ENCODE measurements at places on chromosomes 7 and 10.

DNA sequence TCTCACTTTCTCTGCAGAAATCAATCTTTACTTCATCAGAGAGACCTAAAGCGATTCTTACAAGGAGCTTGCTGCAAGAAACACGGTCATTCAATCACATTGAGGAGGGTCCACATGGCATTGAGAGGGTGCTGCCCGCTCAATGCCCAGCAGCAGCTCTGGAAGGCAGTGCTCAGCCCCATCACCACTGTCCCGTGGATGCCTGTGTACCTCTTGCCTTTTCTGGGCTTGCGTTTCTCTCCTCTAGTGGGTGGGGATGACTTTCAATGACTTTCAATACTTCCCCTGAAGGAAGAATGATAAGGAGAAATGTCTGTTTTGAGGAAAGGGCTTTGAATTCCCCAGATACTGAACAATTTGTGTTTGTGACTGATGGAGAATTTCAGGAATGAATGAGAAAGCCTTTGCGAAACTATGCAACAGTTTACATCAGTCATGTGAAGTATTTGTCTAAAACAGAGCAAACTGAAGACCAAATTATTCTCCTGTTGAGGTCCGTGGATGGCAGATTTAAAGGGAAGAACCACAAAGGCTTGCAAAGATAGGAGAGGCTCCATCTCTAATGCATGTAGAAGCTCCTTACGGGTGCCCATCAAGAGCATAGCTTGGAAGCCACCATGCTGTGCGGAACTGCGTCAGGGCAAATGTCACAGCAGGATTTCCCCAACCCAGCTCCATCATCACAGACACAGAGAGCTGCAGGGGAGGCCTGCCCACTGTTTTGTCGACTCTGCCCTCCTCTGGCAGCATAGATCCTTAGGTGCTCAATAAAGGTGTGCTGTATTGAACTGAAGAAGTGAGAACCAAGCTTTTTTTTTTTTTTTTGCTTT lies 6.6 kb upstream of the ZNF22 start:
- no peak overlapping the region for H3K27ac ChIP-seq
- H3K4me1 ChIP-seq: peaks cover 15% of the 10 kb centered on the region
- no peaks in the 10 kb centered on the region for H3K27me3 ChIP-seq
- H3K4me3 ChIP-seq: no peak overlapping the region

GRCh38 chr7:44060948-44061644 lies 4.3 kb downstream of the PGAM2 start:
- peaks cover 29% of the 10 kb centered on the region for H3K36me3 ChIP-seq
- H3K4me1 ChIP-seq: peaks cover 30% of the 10 kb centered on the region
- DNase-seq: no peak
- H3K4me3 ChIP-seq: no peak overlapping the region
- H3K27me3 ChIP-seq: no peaks in the 10 kb centered on the region

GRCh38 chr10:79262959-79263746 lies 84.1 kb upstream of the PPIF start:
- H3K27me3 ChIP-seq: no peaks in the 10 kb centered on the region
- no peak for DNase-seq
- no peak overlapping the region for H3K4me3 ChIP-seq
- peaks cover 5% of the 10 kb centered on the region for H3K36me3 ChIP-seq
- peaks cover 29% of the 10 kb centered on the region for H3K4me1 ChIP-seq
- H3K27ac ChIP-seq: peak overlapping the region; percentile 0

- H3K4me3 ChIP-seq: no peak overlapping the region
- no peak for DNase-seq
- H3K36me3 ChIP-seq: no peaks in the 10 kb centered on the region
- no peaks in the 10 kb centered on the region for H3K4me1 ChIP-seq
These were observed 536.1 kb downstream of the LRMDA start for GRCh38 chr10:75967491-75967890.

DNA sequence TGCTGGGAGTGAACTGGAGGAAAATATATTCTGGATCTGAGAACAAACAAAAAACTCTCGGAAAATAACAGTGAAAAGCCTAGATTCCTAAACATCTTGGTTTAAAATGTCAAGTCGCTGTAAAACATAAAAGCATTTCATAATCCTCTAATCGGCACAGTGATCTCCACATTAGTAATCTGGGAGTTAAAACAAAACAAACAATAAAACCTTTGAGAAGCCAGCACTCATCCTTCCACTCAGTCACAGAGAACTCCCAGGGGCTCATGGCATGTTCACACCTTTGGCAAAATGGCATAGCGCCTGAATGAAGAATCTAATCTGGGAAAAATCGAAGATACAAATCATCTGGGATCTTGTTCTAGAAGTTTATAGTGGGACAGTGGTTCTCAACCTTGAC lies 24.1 kb upstream of the HPS1 start:
- DNase-seq: no peak
- peaks cover 20% of the 10 kb centered on the region for H3K4me1 ChIP-seq

DNA sequence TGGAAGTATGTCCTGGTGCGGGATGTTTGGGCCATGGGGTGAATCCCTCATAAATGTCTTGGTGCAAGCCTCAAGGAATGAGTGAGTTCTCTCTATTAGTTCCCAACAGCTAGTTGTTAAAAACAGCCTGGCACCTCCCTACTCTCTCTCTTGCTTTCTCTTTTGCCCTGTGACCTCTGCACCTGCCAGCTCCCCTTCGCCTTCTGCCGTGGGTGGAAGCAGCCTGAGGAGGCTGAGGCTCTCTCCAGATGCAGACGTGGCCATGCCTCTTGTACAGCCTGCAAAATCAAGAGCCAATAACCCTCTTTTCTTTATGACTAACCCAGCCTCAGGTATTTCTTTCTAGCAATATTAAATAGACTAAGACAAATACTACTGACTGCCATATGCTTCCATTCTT lies 210.3 kb downstream of the POM121L12 start:
- no peaks in the 10 kb centered on the region for H3K27me3 ChIP-seq
- DNase-seq: no peak
- H3K27ac ChIP-seq: no peak overlapping the region
- no peaks in the 10 kb centered on the region for H3K4me1 ChIP-seq

DNA sequence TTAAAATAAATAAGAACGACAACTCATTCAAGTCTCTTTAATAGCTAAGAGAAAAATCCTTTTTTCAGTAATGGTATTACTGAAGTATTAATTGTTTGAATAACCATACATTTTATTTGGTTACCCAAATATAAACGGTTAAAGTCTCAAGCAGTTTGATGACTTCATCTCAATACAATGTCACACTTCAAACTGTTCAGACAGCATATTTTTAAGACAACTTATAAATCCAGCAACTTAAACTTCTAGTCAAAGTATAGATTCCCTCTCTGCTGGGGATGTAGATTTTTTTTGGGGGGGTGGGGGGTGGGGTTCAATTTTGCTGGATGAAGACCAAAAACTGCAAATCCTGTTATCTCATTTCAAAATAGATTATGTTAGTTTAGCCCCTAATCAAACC lies 42.0 kb downstream of the GNA12 start:
- H3K27me3 ChIP-seq: no peaks in the 10 kb centered on the region
- peaks cover 48% of the 10 kb centered on the region for H3K4me1 ChIP-seq
- peaks cover 1% of the 10 kb centered on the region for H3K36me3 ChIP-seq
- H3K4me3 ChIP-seq: no peak overlapping the region
- DNase-seq: no peak
- no peak overlapping the region for H3K27ac ChIP-seq

GRCh38 chr10:72228318-72228751 lies 12.3 kb upstream of the ASCC1 start:
- H3K4me3 ChIP-seq: no peak overlapping the region
- H3K27ac ChIP-seq: no peak overlapping the region
- H3K27me3 ChIP-seq: no peaks in the 10 kb centered on the region

DNA sequence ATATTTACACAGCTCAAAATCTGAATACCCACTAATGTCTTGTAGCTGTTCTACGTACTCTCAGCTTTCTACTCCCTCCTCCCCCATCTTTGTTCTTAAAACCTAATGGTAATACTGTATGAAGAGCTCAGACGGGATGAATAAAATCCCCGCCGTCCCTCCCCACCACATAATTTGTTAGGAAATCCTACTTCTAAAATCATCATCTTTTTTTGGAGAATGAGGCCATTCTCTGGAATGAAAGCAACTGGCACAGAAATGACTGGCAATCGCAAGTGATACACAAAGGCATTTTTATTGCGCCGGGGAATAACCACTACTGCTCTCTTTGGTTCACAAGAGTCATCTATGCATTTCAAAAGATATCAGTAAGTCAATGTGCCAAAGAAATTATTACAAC lies 27.3 kb downstream of the SLC35B4 start:
- H3K27me3 ChIP-seq: no peaks in the 10 kb centered on the region
- no peak for DNase-seq
- peaks cover 7% of the 10 kb centered on the region for H3K36me3 ChIP-seq

- no peak for DNase-seq
- H3K4me3 ChIP-seq: no peak overlapping the region
- H3K27me3 ChIP-seq: no peaks in the 10 kb centered on the region
- H3K4me1 ChIP-seq: peaks cover 27% of the 10 kb centered on the region
- H3K36me3 ChIP-seq: peaks cover 7% of the 10 kb centered on the region
These were observed 113.1 kb downstream of the LRRC4 start for GRCh38 chr7:127918130-127918529.

DNA sequence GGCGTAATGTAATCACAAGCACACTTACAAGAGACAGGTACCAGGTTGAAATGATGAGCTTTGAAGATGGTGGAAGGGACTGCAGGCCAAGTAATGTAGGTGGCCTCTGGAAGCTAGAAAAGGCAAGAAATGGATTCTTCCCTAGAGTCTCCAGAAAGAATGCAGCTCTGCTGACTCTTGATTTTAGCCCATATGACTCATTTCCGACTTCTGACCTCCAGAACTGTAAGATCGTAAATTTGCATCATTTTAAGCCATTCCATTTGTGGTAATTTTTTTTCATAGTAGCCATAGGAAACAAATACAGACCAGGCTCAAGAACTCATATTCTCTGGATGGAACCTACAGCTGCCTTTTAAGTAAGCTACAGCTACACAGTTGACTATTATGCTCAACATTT lies 315.5 kb downstream of the MAGI2 start:
- no peaks in the 10 kb centered on the region for H3K4me1 ChIP-seq
- no peaks in the 10 kb centered on the region for H3K27me3 ChIP-seq
- no peaks in the 10 kb centered on the region for H3K36me3 ChIP-seq
- DNase-seq: no peak

DNA sequence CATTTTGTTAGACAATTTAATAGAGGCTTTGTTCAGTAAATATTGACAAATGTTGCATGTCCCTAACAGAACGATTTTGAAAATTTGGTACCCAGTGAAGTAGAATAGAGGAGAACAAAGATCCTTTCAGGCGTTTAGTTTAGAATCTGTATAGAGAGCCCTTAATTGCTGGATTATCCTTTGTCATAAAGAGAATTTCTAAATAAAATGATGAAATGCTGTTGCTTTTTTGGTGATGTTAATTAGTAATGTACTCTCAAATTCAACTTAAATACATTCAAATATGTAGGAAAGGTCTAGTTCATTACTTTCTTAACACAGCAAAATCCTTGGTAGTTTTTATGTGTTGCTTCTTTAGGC lies 1.2 kb downstream of the LUC7L2 start:
- H3K27ac ChIP-seq: peak overlapping the region; percentile 96
- no peak for DNase-seq
- peaks cover 45% of the 10 kb centered on the region for H3K36me3 ChIP-seq
- H3K4me3 ChIP-seq: peak overlapping the region; percentile 91

- H3K4me1 ChIP-seq: no peaks in the 10 kb centered on the region
- no peaks in the 10 kb centered on the region for H3K27me3 ChIP-seq
- no peak overlapping the region for H3K27ac ChIP-seq
- H3K4me3 ChIP-seq: no peak overlapping the region
These were observed 321.0 kb downstream of the TCERG1L start for GRCh38 chr10:130990486-130990885.

- no peak overlapping the region for H3K27ac ChIP-seq
- no peaks in the 10 kb centered on the region for H3K27me3 ChIP-seq
- H3K4me3 ChIP-seq: no peak overlapping the region
- H3K36me3 ChIP-seq: no peaks in the 10 kb centered on the region
- DNase-seq: no peak
- H3K4me1 ChIP-seq: no peaks in the 10 kb centered on the region
These were observed 260.1 kb downstream of the BMPER start for GRCh38 chr7:34165466-34165865.

- H3K36me3 ChIP-seq: no peaks in the 10 kb centered on the region
- H3K4me3 ChIP-seq: no peak overlapping the region
- no peaks in the 10 kb centered on the region for H3K4me1 ChIP-seq
- H3K27ac ChIP-seq: no peak overlapping the region
- DNase-seq: no peak
These were observed 73.2 kb upstream of the NEUROD6 start for GRCh38 chr7:31413766-31414165.

- H3K4me1 ChIP-seq: peaks cover 21% of the 10 kb centered on the region
- H3K36me3 ChIP-seq: no peaks in the 10 kb centered on the region
- peak overlapping the region; percentile 3 for H3K27ac ChIP-seq
- peaks cover 17% of the 10 kb centered on the region for H3K27me3 ChIP-seq
- no peak overlapping the region for H3K4me3 ChIP-seq
These were observed 104.2 kb downstream of the KIF20B start for GRCh38 chr10:89805599-89806013.

DNA sequence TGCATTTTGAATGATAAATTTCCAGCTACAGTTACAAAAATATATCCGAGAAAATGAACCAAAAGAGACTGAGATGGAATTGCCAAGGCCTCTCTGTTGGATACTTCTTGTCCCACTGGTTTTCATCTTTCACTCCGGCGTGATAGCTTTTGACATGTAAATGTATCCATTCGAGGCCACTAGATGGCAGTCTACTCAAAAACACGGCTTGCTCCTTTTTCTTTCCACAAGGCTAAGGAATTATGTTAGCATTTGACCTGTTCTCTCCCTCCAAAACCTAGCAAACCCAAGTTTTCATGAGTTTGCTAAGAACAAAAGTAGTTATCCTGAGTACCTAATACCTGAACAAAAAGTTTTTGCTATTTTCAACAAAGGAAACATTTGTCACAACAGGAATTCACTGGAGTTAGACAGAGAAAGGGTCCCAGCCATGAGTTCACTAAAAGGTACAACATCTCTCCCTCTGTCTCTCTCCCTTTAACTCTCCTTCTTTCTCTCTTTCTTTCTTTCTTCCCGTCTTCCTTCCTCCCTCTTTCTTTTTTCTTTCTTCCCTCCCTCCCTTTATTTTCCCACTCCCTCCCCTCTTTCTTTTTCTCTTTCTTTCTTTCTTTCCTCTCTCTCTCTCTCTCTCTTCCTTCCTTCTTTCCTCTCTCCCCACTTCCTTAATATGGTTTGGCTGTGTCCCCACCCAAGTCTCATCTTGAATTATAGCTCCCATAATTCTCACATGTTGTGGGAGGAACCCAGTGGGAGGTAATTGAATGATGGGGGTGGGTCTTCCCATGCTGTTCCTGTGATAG lies 207.9 kb upstream of the MYO3A start:
- peak; percentile 9 for DNase-seq
- no peaks in the 10 kb centered on the region for H3K36me3 ChIP-seq
- H3K27ac ChIP-seq: no peak overlapping the region
- peaks cover 12% of the 10 kb centered on the region for H3K27me3 ChIP-seq

GRCh38 chr7:87852306-87852705 lies 23.9 kb downstream of the SLC25A40 start:
- DNase-seq: no peak
- H3K4me1 ChIP-seq: peaks cover 21% of the 10 kb centered on the region
- no peak overlapping the region for H3K27ac ChIP-seq
- H3K4me3 ChIP-seq: no peak overlapping the region
- no peaks in the 10 kb centered on the region for H3K27me3 ChIP-seq
